Nucleus accumbens (tissue), 56 donors: ENCODE measurements at places on chromosomes 2 and 18.

- peak; percentile 65 for DNase-seq
Measured at GRCh38 chr2:237060534-237061312, 25.0 kb upstream of the COPS8 start.

- no peak for DNase-seq
Measured at GRCh38 chr2:207073801-207074678, 91.7 kb downstream of the KLF7 start.

DNA sequence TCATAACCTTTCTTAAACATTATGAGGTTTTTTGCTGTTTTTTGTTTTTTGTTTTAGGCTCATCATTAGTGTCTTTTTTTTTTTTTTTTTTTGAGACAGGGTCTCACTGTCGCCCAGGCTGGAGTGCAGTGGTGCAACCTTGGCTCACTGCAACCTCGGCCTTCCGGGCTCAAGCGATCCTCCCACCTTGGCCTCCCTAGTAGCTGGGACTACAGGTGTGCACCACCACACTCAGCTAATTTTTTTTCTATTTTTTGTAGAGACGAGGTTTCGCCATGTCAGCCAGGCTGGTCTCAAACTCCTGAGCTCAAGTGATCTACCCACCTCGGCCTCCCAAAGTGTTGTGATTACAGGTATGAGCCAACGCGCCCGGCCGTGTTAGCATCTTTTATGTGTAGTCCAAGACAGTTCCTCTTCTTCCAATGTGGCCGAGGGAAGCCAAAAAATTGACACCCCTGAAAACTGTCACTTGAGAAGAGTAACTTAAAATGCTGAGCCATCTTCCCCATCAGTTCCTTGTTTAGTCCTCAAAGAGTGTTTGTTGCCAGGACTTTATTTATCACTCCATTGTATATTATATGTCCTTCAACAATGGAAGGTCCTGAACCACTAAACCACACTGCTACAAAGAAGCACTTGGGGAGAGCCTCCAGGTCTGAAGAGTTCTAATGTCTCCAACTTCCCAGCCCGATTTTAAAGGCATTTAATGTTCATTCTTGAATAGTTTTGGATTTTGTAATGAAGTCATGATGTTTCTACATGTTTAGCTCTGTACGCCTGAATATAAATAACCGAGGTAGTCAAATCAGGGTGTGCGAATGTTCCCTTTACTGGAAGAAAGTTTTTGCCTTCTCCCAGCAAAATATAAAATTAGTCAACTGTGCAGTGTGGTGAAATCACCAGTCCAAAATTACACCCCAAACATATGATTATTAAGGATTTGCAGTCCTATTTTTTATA lies 26.4 kb downstream of the ZNF516 start:
- no peak for DNase-seq

GRCh38 chr2:44947028-44947375 lies 5.5 kb downstream of the SIX3 start:
- DNase-seq, result no peak

GRCh38 chr2:146982393-146982846 lies 862.4 kb upstream of the ACVR2A start:
- no peak for DNase-seq

GRCh38 chr2:98122524-98122923 lies 35.6 kb downstream of the VWA3B start:
- DNase-seq, result no peak

DNA sequence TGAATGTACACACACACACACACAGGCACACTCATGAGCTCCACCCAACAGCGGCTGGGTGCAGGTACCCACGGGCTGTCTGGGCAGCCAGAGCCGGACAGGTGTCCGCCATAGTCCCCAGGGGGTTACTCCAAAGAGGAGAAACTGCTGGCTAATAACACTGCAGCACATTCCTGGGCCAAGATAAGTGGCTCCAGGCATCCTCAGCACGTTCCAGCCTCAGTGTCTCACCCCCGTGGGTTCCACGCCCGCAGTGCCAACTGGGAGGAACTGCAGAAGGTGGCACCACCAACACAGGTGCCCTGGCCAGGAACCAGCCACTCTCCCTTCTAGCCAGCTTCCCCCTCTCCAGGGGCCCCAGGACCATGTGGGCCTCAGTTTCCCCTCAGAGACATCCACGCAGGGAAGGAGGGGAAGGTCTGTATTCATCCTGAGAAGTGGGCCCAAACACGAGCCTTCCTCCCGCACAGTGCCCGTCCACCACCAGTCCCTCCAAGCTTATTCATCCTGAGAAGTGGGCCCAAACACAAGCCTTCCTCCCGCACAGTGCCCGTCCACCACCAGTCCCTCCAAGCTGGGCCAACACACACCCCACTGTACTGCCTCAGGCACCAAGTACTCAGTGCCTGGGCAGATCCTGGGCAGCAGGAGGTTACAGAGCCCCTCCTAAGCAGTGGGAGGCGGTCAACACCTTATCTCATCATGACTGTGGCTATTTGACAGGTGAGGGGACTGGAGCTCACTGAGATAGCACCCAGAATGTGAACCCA lies 47.6 kb downstream of the TNS1 start:
- no peak for DNase-seq

GRCh38 chr2:235049069-235049468 lies 97.3 kb downstream of the SH3BP4 start:
- DNase-seq, result no peak

- DNase-seq, result no peak
Measured at GRCh38 chr2:221818616-221819320, 246.7 kb upstream of the EPHA4 start.

GRCh38 chr2:70104231-70105111 lies 17.2 kb downstream of the PCBP1 start:
- DNase-seq, result no peak

DNA sequence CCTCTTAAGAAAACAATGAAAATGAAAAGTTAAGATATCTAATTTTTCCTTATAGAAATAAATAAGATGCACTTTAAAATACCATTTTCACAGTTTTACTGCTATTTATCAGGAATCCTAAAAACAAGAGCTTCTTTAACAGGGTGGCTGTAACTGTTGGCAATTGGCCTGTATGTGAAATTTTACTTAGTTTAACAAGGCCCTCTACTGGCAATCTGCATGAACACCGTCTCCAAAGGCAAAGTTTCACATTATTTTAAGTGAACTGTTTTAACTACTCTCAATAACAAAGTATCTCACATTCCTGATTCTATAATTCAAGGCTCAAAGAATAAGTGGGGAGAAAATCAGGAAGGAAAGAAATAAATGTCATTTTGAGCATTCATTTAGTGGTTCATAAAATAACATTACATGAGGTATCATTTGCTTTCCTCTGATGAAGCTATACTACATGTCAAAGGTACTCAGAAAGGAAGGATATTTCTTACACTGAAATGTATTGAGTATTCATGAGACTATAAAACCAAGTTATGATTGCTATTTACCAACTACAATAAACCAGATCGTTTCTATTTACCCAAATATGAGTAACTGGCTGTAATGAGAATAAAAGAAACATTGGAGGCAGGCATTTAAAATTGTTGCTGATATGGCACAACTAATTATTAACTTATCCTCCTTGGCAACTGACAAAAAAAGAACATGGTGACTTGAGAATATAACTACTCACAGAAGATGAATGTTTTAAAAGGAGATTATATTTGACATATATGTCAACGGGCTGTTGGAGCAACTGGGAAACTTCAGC lies 7.0 kb downstream of the NCKAP5 start:
- DNase-seq, result no peak

DNA sequence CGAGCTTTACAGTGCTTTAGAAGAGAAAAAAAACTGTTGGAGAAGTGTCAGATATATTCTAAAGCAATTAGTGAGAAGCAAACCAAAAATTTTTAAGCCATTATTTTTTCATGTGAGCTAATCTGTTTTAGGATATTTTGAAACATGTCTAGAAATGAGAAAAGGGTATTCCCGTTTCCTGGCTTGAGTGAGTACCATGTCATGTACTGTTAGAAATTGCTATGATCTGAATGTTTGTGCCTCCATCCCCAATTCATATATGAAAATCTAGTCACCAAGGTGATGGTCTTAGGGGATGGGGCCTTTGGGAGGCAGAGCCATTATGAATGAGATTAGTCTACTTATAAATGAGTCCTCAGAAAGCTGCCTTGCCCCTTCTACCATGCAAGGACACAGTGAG lies 493.3 kb upstream of the GCFC2 start:
- DNase-seq, result no peak

GRCh38 chr18:79071503-79072210 lies 2.5 kb downstream of the ATP9B start:
- no peak for DNase-seq

- DNase-seq, result no peak
Measured at GRCh38 chr18:38368886-38369285, 803.3 kb upstream of the CELF4 start.

- DNase-seq, result no peak
Measured at GRCh38 chr18:46051731-46052461, 20.2 kb downstream of the PSTPIP2 start.

DNA sequence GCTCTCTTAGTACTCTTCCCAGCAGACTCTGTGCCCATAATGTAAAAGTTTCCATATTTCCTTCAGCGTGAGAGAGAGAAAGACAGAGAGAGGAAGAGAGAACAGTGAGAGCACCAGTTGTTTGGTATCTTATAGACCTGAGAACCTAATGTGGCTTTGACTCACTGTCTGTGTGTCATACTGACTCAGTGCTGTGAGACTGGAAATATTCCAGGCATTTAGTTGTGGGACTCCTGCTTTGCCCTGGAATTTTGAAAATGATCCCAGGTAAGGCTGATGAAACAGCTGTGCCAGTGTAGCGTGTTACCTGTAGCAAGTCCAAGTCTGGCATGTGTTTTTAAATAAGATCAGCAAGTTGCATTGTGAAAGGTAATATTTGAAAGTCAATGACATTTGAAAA lies 87.9 kb upstream of the KCNH7 start:
- DNase-seq, result no peak

DNA sequence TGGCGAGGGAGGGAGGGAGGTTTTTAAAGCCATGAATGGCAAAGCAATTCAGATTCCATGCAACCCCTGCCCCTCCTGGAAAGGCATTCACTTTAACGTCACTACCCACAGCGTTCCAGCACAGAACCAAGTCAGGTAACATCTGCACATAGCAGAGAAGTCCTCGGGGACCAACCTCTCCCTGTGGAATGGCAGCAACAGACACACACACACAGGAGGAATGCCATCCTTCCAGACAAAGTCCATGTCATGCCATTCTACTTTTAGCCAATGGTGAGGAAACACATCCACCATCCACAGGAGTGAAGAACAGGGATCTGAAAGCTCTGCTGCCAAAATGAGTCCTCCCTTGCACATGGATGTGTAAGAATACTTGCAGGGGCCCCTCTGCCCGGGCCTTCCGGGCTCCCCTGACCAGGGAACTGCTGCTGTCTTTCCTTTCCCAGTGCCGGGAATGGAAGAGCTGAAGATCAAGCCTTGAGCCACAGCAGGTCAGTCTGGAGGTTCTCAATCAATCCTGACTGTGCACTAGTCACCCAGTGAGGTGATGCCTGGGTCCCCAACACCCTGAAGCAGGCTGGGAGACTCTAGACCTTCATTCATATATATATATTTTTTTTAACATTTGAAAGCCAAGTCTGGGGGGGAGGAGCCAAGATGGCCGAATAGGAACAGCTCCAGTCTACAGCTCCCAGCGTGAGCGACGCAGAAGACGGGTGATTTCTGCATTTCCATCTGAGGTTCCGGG lies 63.7 kb downstream of the UXS1 start:
- no peak for DNase-seq

DNA sequence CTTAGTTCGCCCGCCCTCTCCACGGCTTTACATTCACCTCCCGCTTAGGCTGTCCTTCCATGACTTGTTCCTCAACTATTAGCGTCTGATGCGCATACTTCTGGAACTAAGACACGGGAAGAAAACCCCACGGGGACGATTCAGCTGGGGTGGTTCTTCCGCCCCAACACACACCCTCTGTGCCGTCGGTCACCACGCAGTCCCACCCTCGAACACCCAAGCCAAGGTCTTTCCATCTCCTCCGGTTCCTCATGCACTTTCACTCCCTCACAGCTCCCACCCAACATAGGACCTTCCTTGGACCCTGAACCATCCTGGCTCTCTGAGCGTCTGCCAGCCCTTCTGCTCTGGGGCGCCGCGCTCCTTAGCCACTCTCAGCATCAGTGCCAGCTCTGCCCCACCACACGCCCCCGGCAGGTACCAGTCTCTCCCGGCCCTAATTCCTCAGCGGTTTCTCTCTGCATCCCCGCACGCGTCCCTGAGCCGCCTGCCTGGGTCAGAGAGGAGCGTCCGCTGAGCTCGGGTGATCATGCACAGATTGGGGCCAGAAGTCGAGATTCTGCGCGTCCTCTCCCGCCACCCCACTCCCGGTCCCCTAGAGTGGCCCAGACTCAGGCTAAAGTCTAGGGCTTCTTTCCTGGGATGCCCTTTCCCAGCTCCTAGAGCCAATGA lies 522 bp upstream of the SRD5A2 start:
- no peak for DNase-seq

DNA sequence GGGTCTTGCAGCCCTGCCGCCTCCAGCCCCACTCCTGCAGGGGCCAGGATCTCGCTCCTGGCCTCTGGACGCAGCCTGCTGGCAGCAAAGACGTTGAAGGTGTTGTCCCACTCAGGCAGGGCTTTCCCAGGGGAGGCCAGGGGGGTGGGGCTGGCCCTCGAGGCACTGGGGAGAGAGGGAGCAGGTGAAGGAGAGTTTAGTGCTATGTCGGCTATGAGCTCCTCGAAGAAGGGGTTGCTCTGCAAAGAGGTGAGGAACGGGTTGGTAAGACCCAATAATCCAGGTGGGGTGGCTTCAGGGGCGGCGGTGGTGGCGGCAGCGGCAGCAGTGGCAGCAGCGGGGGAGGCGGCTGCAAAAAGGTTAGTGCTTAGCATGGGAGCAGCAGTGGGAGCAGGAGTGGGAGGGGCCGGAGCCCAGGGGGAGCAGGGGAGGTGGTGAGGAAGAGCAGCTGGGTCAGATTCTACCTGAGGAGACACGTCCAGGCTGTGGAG lies 9.7 kb upstream of the SFXN5 start:
- no peak for DNase-seq

GRCh38 chr2:207341112-207341750 lies 175.5 kb upstream of the KLF7 start:
- no peak for DNase-seq

GRCh38 chr2:64819774-64820688 lies 166.3 kb upstream of the SERTAD2 start:
- DNase-seq, result peak; percentile 21

- no peak for DNase-seq
Measured at GRCh38 chr2:209908511-209908910, 93.9 kb upstream of the RPE start.

DNA sequence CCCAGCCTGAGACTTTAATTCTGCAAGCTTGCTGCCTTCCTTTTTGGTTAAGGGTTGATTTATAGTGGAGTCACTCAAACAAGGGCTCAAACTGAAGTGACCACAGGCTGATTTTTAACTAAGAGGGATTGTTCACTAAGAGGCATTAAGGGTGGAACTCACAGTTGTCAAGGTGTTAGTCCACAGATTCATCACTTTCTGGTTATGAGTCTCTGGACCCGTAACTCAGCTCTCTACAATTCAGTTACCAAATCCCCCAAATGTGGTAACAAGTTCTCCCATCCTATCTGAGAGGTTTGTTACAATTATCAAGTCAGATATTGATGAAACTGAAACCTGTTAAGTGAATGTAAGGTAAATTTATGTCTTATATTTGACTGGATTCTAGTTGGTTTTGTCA lies 185.9 kb upstream of the KLHL14 start:
- no peak for DNase-seq

- no peak for DNase-seq
Measured at GRCh38 chr18:2853926-2854664, 7.3 kb downstream of the EMILIN2 start.
